H9 (cell line): ENCODE measurements at places on chromosomes 2 and 18. TPM values are rescaled to one million over a fixed set of nuclear protein-coding genes. Genes with fewer than 3 reads are reported as not detected.

The REG3G gene
- total RNA-seq: not detected in 2 replicates

The TGOLN2 gene
- total RNA-seq: 47.7 and 47.8 TPM in 2 replicates

DNA sequence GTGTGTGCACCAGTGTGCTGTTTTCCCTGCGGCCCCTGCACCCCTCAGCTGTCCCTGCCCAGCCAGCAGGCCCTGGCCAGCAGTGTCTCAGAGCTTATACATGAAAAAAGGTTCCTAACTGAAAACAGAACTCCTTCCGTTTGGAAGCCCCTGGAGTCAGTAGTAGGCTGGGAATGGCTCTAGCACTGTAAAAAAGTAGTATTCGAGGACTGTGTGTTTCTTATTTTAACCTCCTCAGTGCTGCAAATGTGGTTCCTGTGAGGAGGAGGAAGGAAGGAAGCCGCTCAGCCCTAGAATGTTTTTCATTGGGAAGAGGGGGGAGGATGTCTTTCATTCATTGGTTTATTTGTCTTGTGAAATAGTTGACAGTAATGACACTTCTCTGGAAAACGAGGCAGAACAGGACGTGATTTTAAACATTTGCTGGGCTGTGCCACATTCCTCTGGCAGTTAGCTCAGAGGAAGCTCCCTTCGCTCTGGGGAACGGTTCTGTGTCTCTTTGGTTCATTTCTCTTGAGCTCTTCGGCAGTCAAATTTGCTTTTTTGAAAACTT, 103.5 kb downstream of the SPTBN1 start:
- DNase-seq: no peak
- H3K36me3 ChIP-seq: no peaks in the 10 kb centered on the region; the same call in 1 of the 3 replicates
- no peaks in the 10 kb centered on the region for H3K27me3 ChIP-seq
- H3K4me1 ChIP-seq: peaks cover 4% of the 10 kb centered on the region; the same call in 1 of the 2 replicates
- H3K27ac ChIP-seq: peak overlapping the region; percentile 2
- peak overlapping the region; percentile 94 for H3K4me3 ChIP-seq

DNA sequence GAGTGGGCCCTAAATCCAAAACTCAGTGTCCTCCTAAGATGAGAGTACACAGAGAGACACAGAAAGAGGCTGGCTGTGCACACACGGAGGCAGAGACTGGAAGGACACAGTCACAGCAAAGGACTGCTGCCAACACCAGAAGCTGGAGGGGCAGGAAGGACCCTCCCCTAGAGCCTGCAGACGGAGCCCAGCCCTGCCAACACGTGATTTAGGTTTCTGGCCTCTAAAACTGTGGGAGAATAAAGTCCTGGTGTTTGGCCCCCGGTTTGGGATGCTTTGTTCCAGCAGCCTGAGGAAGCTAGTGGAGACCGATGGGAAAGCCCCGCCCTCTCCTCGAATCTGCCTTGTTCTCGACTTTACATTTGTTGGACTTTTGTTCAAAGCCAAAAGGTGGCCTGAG, 10.6 kb downstream of the CNDP1 start:
- no peaks in the 10 kb centered on the region for H3K4me1 ChIP-seq
- H3K27ac ChIP-seq: no peak overlapping the region
- H3K4me3 ChIP-seq: no peak overlapping the region
- DNase-seq: no peak

DNA sequence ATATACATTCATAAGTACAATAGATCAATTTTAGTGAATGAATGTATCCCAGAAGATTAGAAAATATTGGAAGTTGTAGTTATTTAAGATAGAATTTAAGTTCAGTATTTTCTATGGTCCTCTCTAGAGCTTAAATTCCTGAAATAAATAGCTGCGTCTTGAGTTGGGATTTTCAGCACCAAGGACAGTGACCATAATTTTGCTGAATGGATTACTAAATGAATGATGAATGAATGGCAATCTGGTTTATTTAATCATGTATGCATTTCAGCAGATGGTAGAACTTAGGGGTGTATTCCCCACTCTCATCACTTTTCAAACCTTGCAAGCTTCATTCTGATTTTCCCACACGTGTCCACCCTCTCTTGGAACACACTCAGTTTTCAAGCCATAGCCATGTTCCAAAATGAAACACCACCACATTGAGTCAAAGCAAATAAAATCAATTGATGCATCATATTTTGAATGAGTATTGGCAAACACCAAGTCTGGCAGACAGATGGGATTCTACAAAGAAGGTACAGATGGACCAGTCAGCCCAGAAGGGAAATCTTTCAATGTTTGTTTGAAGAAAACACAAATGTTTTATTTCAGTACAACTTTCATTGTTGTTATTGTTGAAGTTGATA, 362.2 kb upstream of the NXPH2 start:
- no peaks in the 10 kb centered on the region for H3K36me3 ChIP-seq
- no peak overlapping the region for H3K27ac ChIP-seq
- H3K4me1 ChIP-seq: no peaks in the 10 kb centered on the region
- no peak for DNase-seq
- no peak overlapping the region for H3K4me3 ChIP-seq
- H3K27me3 ChIP-seq: no peaks in the 10 kb centered on the region

The PTGR3 gene
- 1.6 and 2.7 TPM in 2 replicates for total RNA-seq

GRCh38 chr2:96815326-96816126, 542 bp upstream of the CNNM3 start:
- DNase-seq: no peak
- peaks cover 29% of the 10 kb centered on the region for H3K36me3 ChIP-seq
- H3K27ac ChIP-seq: no peak overlapping the region
- peak overlapping the region; percentile 78 for H3K4me3 ChIP-seq

GRCh38 chr18:79515331-79515730, 119.6 kb downstream of the NFATC1 start:
- no peaks in the 10 kb centered on the region for H3K27me3 ChIP-seq
- no peaks in the 10 kb centered on the region for H3K36me3 ChIP-seq
- H3K4me3 ChIP-seq: no peak overlapping the region
- DNase-seq: peak; percentile 13

DNA sequence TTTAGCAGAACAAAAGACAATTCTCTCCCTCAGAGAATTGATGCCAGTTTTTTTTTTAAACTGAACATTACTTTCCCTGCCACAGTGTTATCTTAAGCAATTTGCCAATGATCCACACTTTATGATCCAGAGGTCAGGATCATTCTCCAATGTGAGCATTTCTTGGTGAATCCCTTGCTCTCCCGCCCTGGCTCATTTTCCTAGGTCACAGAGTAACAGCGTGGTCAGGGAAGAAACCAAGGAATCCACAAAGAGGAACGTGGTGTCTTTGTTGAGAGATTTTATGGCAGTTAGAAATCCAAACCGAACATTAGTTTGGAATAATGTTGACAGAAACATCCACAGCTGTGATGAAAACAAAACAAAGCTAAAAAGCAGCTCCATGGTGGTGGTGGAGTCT, 250.3 kb downstream of the TTC32 start:
- DNase-seq: no peak
- no peak overlapping the region for H3K27ac ChIP-seq
- H3K36me3 ChIP-seq: no peaks in the 10 kb centered on the region

GRCh38 chr2:183490914-183491313, 366.7 kb downstream of the NUP35 start:
- H3K4me3 ChIP-seq: no peak overlapping the region
- H3K4me1 ChIP-seq: peaks cover 2% of the 10 kb centered on the region; the same call in 1 of the 2 replicates
- no peak overlapping the region for H3K27ac ChIP-seq
- no peak for DNase-seq

DNA sequence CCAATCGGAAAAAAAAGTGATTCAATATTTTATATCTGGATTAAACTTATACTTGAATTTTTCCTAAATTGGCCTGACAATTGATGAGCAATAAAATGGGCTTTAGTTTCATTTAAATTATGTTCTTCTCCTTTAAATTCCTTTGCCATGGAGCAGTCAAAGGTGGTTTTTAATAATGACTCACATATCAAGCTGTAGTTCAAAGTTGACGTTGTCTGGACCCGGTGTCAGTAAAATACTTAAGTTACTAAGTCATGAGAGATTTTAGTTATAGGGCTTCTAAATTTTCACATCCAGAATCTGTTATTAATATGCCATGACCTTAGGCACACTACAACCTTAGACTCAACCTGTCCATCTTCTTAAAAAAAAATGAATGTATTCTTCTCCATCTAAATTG, 62.5 kb downstream of the CDH2 start:
- H3K27ac ChIP-seq: no peak overlapping the region
- no peak for DNase-seq
- no peak overlapping the region for H3K4me3 ChIP-seq
- H3K4me1 ChIP-seq: peaks cover 13% of the 10 kb centered on the region; the same call in 1 of the 2 replicates
- H3K27me3 ChIP-seq: no peaks in the 10 kb centered on the region

DNA sequence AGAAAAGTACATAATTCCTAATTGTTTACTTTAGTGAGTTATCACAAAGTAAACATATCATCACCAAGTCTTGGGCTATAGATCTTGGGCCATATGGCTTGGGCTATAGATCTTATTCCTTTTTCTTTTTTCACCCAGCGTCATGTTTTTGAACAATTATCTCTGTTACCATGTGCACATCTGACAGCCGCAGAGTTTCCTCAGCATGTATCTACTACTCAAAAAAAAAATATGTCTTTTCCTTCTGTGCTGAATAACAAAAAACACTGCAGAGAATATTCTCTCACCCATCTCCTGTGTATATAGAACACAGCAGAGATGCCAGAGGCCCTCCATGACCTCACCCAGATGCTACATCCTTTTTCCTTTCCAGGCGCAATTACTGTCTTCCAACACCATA, 76.2 kb upstream of the MYO3B start:
- H3K27ac ChIP-seq: no peak overlapping the region
- DNase-seq: no peak
- no peaks in the 10 kb centered on the region for H3K27me3 ChIP-seq
- no peak overlapping the region for H3K4me3 ChIP-seq

The TNFRSF11A gene
- total RNA-seq: 7.8 and 8.1 TPM in 2 replicates

- no peak for DNase-seq
- no peaks in the 10 kb centered on the region for H3K36me3 ChIP-seq
- no peak overlapping the region for H3K27ac ChIP-seq
- H3K4me3 ChIP-seq: no peak overlapping the region
- no peaks in the 10 kb centered on the region for H3K27me3 ChIP-seq
- H3K4me1 ChIP-seq: no peaks in the 10 kb centered on the region; the same call in 1 of the 2 replicates
These were observed 215.4 kb downstream of the ZNF521 start for GRCh38 chr18:25136416-25137196.
